ENCODE measurements at places on chromosomes 3 and 15.

DNA sequence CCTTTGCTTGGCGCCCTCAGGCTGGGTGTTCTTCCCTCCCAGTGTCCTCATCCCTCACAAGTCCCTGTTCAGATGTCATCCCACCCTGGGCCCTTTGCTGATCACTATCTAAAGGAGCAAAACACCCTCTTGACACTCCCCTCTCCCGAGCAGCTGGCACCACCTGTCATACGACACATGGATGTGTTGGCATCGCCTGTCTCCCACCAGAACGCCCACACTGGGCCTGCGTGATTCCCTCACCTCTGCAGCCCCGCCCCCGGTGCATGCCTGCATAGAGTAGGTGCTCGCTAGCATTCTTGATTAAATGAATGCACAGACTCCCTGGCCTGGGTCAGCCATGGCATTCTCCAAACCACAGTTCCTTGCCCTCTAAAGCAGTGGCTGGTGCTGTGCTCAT lies 75.8 kb downstream of the DNAJB8 start:
- peak; percentile 76 for DNase-seq
- no peaks in the 10 kb centered on the region for H3K36me3 ChIP-seq
- no peak overlapping the region for H3K4me3 ChIP-seq
- H3K4me1 ChIP-seq: peaks cover 96% of the 10 kb centered on the region
- no peaks in the 10 kb centered on the region for H3K27me3 ChIP-seq

DNA sequence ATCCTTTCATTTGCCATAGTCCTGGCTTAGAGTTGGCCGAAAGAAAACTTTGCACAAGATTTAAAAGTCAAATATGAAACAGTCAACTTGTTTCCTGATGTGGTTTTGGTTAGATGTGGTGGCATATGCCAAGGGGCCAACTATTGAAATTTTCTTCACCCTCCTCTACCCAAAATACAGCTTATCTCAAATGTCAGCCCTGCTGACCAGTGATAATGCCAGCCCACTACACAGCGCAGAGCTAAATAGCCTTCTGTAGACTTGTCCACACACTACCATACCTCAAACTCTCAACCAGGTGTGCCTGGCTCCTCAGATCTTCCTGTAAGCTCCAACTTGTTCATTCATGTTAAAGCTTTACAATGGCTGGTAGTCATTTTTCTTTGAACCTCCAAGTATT lies 368.5 kb upstream of the STAC start:
- H3K27ac ChIP-seq: no peak overlapping the region
- no peaks in the 10 kb centered on the region for H3K4me1 ChIP-seq
- no peaks in the 10 kb centered on the region for H3K27me3 ChIP-seq
- H3K4me3 ChIP-seq: no peak overlapping the region
- no peaks in the 10 kb centered on the region for H3K36me3 ChIP-seq

DNA sequence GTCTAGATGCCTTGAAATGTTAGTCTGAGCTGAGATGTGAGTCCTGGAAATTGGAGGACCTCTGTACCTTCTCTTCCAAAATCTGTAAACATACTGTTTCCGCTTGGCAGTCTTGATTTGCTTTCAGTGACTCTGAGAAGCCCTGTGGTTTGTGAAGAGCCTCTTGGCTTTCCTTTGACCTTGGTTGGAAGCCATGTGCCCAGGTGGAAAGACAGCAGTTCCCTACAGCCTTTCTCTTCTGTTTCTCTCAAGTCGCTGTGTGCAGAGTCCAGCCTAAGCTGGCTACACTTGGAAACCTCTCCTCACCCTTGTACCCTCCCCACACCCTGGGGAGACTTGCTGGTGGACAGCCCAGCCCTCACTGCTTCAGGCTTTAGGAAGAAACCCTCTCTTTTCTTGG lies 129.8 kb upstream of the CTDSPL start:
- H3K4me3 ChIP-seq: no peak overlapping the region
- no peak for DNase-seq
- no peaks in the 10 kb centered on the region for H3K4me1 ChIP-seq
- H3K27ac ChIP-seq: no peak overlapping the region

DNA sequence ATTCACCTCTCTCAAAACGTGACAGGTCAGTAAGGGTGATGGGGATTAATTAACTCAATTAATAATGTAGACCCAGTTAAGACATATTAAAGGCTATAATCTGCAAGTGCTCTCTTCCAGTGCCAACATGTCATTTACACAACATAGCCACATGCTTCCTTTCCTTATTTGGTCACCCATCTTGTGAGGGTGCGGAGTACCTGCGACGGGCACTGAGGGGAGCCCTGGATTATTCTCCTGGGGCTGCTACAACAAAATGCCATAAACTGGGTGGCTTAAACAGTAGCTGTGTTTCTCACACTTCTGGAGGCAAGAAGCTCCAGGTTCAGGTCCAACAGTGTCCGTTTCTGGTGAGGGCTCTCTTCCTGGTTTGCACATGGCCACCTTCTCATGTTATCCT lies 157.4 kb upstream of the LRTM1 start:
- no peaks in the 10 kb centered on the region for H3K36me3 ChIP-seq
- no peak overlapping the region for H3K27ac ChIP-seq
- H3K27me3 ChIP-seq: no peaks in the 10 kb centered on the region
- H3K4me3 ChIP-seq: no peak overlapping the region

GRCh38 chr3:156693166-156693565 lies 18.8 kb downstream of the TIPARP start:
- H3K4me3 ChIP-seq: no peak overlapping the region
- H3K4me1 ChIP-seq: no peaks in the 10 kb centered on the region
- H3K27ac ChIP-seq: no peak overlapping the region
- DNase-seq: no peak
- no peaks in the 10 kb centered on the region for H3K27me3 ChIP-seq

DNA sequence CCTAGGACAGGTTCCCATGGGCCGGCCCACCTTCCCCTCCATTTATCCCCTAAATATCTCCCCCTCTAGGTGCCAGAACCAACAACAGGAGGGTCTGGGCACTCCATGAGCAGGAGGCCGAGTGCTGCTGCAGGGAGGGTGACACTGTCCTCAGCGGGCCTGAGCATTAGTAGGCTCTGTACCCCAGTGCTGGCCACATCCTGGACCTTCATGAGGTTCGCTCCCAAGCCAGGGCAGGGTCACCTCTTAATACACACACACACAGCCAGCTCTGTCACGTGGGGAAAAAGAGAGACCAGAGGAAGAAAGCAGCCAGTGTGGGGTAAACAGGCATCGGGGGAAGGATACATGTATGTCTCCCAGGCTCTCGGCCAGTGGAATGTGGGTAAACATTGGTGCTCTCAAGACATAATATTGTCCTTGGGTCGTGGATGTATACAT lies 27.9 kb upstream of the SEMA3F start:
- H3K27ac ChIP-seq: no peak overlapping the region
- H3K27me3 ChIP-seq: peaks cover 2% of the 10 kb centered on the region
- no peak for DNase-seq
- H3K4me1 ChIP-seq: peaks cover 44% of the 10 kb centered on the region

DNA sequence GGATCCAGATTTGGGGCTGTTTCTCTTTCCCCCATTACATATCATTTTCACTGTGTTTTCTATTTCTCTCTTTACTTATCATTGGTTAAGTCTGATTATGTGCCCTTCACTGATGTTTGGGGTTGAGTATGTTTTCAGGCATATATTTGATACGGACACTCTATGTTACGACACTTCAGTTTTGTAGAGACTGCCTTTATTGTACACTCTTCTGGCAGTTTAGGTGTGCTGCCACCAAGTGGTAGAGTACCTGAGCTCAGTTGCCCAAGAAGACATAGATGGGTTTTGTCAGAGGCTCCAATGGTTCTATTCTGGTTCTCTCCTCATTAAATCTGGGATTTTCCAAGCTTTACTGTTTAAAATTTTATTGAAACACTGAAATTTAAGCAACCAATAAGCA lies 255.0 kb upstream of the ROPN1 start:
- H3K4me3 ChIP-seq: no peak overlapping the region
- H3K36me3 ChIP-seq: no peaks in the 10 kb centered on the region
- H3K27ac ChIP-seq: no peak overlapping the region
- DNase-seq: no peak

DNA sequence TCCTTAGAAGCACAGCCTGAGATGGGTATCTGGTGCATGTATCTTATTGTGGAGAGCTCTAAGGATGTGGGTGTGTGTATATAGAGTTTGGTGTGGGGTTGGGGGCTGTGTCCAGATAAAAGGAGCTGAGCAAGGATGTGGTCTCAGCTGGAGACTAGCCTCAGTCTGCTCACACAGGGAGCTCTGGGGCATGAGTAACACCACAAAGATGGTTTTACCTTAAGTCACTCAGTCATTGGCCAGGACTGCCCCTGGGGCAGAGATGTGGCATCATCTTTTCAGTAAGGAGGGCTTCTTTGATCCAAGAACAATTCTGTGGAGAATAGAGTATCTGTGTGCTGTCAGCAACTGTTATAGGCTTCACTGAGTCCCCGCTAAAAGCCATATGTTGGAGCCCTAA lies 163.4 kb upstream of the NUDT16 start:
- no peaks in the 10 kb centered on the region for H3K36me3 ChIP-seq
- DNase-seq: no peak
- H3K27ac ChIP-seq: no peak overlapping the region
- H3K4me3 ChIP-seq: no peak overlapping the region
- no peaks in the 10 kb centered on the region for H3K4me1 ChIP-seq

DNA sequence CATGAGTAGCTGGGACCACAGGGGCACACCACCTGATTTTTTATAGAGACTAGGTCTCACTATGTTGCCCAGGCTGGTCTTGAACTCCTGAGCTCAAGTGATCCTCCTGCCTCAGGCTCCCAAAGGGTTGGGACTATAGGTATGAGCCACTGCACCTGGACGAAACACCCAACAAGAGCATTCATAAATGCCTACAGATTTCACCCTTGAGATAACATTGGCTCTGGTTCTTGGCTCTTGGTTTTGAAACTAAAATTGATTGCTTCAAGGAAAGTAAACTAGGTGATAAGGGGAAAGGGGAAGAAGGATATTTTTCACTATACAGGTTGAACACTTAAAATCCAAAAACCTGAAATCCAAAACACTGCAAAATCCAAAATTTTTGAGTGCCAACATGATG lies 10.3 kb downstream of the AP3S2 start:
- no peaks in the 10 kb centered on the region for H3K27me3 ChIP-seq
- DNase-seq: no peak
- no peak overlapping the region for H3K4me3 ChIP-seq
- no peaks in the 10 kb centered on the region for H3K4me1 ChIP-seq
- no peak overlapping the region for H3K27ac ChIP-seq
- peaks cover 28% of the 10 kb centered on the region for H3K36me3 ChIP-seq

DNA sequence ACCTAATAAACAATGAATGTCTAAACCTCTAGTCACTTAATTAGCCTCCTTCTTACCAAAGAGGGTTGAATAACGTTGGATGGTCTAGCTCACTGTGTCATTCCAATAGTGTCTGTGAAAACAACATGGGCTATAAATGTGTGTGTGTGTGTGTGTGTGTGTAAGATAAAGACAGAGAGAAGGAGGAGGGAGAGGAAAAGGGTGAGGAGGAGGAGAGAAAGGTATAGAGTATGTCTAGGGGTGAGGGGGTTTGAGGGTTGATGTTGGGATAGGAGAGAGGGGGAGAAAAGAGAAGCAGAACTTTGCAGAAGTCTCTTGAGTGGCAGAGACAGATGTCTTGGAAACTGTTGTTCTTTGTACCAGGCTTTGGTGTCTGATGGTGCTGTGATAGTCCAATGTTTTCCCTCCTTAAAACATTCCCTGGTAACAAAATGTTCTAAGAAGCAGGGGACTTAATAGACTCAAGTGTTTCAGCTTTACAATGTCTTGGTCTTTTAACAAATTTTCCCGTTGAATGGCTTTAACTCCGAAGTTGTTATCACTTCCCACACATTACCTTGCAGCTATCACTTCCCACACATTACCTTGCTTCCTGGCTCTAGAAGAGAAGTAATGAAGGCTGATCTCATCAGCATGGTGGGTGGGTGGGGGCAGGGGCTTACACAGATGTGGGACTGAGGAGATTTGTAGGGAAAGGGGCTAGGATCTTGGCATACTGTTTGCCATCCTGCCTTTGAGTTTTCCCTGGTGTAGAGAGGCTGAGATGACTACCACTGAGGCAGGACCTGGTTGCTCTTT lies 57.8 kb upstream of the ETV5 start:
- no peaks in the 10 kb centered on the region for H3K36me3 ChIP-seq
- H3K27ac ChIP-seq: no peak overlapping the region
- H3K4me1 ChIP-seq: peaks cover 4% of the 10 kb centered on the region
- peak; percentile 40 for DNase-seq

- peak overlapping the region; percentile 92 for H3K27ac ChIP-seq
- H3K4me3 ChIP-seq: no peak overlapping the region
- DNase-seq: no peak
- peaks cover 76% of the 10 kb centered on the region for H3K4me1 ChIP-seq
Observed at GRCh38 chr3:129593230-129593594, 13.3 kb downstream of the PLXND1 start.

All from muscle of leg (tissue), 16 donors.